ENCODE measurements at places on chromosomes 16 and 17. TPM values are rescaled to one million over a fixed set of nuclear protein-coding genes. Genes with fewer than 3 reads are reported as not detected.

The CTRB2 gene
- total RNA-seq, result not detected

The ABCA8 gene
- total RNA-seq, result 0.81 TPM

The MT1M gene
- total RNA-seq, result not detected

The WDR59 gene
- total RNA-seq, result 56.1 TPM

The TLCD3A gene
- total RNA-seq, result 31.6 TPM

The IRX6 gene
- total RNA-seq, result not detected

- H3K4me1 ChIP-seq, result peaks cover 6% of the 10 kb centered on the region
- H3K36me3 ChIP-seq, result no peaks in the 10 kb centered on the region
- H3K27ac ChIP-seq, result no peak within 1 kb of the TSS
- H3K27me3 ChIP-seq, result peaks cover 57% of the 10 kb centered on the region
- peak; percentile 47 for DNase-seq
These were observed at the start of gene CACNG3 for GRCh38 chr16:24255456-24256371. Gene CACNG3, plus strand, starts transcription at chr16:24256335. Its CDS starts 420 bp downstream, at chr16:24256755.

DNA sequence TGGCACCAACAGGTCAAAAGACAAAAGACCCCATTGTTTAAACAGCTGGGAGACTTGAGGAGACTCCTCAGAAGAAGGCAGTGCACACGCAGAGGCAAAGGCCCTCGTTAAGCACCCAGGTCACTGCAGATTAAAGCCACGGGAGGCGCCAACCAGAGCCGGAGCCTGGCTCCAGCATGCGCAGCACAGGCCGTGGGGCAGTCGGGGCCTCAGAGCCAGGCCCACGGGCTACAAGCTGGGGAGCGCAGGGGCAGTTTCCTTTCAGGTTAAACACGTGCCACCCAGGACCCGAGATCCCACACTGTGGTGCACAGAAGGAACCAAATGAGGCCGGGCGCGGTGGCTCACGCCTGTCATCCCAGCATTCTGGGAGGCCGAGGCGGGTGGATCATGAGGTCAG, 9.2 kb downstream of the PIEZO1 start:
- H3K4me1 ChIP-seq, result peaks cover 10% of the 10 kb centered on the region
- no peak overlapping the region for H3K27ac ChIP-seq
- no peaks in the 10 kb centered on the region for H3K27me3 ChIP-seq

DNA sequence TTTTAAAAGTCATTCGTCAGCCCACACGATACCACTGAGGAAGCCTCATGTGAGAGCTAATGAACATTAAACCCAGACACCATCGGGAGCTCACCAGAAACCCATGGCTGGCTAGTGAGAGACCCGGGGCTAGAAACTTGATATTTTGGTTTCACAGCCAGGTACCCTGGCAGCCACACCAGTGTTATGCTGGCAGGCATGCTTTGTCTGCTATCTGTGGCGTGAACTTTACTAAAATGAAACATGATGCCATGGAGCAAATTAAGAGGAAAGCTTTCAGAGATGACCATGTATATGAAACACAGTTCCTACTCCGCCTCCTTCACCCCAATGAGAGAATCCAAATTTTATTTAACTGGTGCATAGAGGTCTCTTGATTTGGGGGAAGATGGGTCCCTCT, 291.2 kb downstream of the IRX3 start:
- H3K27ac ChIP-seq, result no peak overlapping the region
- no peaks in the 10 kb centered on the region for H3K27me3 ChIP-seq
- peaks cover 25% of the 10 kb centered on the region for H3K4me1 ChIP-seq

DNA sequence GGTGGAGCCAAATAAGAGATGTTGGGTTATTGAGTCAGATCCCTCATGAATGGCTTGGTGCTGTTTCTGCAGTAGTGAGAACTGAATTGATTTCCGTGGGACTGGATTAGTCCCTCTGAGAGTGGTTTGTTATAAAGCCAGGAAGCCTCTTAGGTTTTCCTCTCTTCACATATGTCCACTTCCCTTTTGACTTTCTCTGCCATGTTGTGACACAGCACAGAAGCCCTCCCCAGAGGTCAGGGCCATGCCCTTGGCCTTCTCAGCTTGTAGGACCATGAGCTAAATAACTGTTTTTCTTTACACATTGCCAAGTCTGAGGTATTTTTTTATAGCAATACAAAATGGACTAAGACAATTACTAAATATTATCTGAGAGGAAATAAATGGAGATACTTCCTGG, 10.3 kb upstream of the HAPSTR1 start:
- no peak overlapping the region for H3K4me3 ChIP-seq
- peaks cover 13% of the 10 kb centered on the region for H3K36me3 ChIP-seq
- no peak for DNase-seq
- H3K27me3 ChIP-seq, result no peaks in the 10 kb centered on the region
- H3K27ac ChIP-seq, result no peak overlapping the region

DNA sequence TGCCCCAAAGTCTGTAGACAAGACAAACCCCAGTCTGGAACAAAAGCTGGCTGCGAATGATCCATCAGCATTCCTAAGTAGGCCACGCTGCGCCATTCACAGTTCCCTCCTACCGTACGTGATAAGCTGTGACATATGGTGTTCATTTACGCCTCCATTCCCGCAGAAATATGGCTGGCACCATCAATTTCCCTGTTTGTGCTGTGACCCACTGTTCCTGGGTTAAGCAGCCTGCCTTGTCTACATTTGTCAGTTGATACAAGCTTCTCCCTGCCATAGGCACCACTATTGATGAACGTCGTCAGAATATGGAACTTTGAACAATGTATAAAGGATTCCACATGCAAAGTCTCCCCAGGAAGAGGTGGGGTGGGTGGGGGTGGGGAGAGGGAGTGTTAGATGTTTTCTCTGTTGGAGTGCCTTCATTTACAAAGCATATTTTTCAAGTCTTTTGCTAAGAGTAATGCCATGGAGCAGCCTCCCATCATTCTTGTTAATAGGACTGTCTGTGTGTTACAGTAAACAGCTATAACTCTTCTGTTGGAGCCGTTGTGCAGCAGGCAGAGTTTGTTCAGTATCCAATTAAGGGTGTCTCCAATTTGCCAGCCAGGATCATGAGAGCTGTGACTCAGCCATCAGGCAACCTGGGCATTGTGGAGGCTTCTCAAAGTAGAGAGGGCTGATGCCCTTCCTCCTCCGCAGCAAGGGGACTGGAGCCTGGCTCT, 294.6 kb downstream of the TMEM114 start:
- H3K27ac ChIP-seq, result no peak overlapping the region
- no peaks in the 10 kb centered on the region for H3K4me1 ChIP-seq

- peaks cover 4% of the 10 kb centered on the region for H3K36me3 ChIP-seq
- peaks cover 33% of the 10 kb centered on the region for H3K4me1 ChIP-seq
- H3K27ac ChIP-seq, result peak overlapping the region; percentile 46
These were observed 37.7 kb downstream of the USP32 start for GRCh38 chr17:60354223-60354622.
